ENCODE measurements at places on chromosomes 1 and 21.

DNA sequence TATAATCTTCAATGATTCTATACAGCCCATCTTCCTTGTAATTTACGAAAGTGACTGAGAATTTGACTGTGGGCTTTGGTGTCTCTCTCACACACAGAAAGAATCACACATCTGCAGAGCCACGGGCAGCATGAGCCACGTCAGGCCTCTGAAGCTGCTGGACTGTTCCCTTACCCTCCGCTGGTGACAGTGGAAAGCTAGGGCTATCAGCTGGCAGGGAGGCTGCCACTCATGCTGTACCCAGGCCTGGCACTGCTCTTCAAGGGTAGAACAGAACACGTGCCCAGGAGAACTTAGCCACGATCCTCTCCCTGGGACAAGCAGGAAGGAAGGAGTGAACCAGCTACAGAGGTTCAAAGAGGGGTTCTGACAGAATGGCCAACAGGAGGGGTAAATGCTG lies 90.7 kb downstream of the JAK1 start:
- DNase-seq: no peak

GRCh38 chr1:51284487-51284954 lies 45.8 kb downstream of the TTC39A start:
- peak; percentile 14 for DNase-seq

DNA sequence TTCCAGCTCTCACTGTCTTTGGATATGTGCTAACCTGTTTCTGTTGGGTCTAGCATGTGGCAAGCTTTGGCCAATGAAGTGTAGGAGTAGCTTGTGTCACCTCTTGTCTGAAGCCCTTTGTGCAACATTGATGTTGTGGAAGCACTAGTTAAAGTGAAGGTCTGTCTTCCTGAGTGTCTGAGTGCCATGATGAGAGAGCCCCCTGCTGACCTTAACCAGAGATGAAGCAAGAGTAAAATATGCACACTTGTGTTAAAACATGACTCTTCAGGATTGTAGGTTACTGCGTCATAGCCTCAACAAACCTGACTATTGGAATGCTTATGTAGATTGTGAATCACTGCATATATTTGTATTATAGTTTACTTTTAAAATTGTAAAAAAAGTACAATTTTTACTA lies 103.7 kb downstream of the NCAM2 start:
- peak; percentile 82 for DNase-seq

GRCh38 chr1:155463865-155464650 lies 98.5 kb downstream of the ASH1L start:
- no peak for DNase-seq

- no peak for DNase-seq
These were observed 6.1 kb upstream of the PTBP2 start for GRCh38 chr1:96715482-96715881.

DNA sequence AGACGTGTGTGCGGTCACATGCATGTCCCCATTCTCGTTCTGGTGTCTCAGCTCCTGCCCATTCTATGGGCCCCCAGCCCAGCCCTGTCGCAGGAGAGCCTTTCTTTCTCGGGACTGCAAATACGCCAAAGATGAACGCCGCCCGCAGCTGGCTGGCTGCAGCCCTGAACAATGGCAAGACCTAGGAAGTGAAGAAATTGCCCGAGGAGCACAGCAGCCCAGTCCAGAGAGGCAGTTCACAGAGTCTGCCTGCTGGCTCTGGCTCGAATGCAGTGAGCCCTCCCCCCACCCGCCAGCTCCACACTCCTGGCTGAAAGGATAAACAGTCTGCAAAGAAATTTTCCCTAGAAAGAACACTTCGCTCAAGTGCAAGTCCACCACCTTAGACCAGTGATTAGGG lies 23.3 kb downstream of the PAX7 start:
- no peak for DNase-seq

- DNase-seq: no peak
These were observed 8.5 kb upstream of the FYB2 start for GRCh38 chr1:56827711-56828110.

- no peak for DNase-seq
These were observed 142.6 kb downstream of the TTLL7 start for GRCh38 chr1:83856381-83856780.

DNA sequence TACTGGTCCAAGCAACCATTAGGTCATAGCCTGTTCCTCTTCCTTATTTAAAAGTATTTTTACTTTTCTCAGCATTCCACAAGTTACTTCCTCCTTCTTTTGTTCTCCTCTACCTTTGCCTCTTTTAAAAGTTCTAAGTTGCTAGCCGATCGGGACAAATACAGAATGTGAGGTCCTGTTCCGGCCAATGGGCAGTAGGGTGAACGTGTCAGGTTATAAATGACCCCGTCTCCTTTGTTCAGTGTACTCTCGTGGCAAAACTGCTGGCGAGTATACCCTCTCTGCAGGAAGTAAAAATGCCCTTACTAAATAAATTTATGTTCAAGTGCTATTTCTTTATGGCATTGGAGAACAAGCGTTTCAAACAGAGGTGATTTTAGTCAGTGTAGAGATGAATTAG lies 2.5 kb downstream of the ADCY10 start:
- no peak for DNase-seq

DNA sequence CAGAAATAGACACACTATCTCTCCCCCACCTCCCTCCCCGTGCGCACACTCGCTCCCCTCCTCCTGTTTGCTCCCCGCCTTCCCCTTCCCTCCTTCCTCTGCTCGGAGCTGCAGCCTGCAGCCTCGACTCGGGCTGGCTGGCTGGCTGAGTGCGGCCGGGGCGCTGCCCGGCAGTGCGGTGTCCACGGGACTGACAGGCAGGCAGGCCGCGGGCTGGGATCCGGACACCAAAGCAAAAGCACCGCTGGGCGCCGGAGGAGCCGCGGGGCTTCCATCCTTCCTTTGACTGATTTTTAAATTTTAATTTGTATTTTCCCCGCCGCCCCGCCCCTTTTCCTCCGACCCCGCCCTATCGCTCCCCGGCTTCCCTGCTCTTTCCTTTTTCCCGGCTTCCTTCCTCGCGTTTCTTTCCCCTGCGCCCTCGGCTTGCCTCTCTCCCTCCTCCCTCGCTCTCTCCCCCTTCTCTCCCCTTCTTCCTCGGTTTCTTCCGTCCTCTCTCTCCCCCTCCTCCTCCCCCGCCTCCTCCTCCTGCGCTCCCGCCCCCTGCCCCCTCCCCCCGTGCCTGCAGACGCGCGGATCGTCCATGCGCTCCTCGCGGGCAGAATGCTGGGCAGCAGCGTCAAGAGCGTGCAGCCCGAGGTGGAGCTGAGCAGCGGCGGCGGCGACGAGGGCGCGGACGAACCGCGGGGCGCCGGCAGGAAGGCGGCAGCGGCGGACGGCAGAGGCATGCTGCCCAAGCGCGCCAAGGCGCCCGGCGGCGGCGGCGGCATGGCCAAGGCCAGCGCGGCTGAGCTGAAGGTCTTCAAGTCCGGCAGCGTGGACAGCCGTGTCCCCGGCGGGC lies 109.4 kb downstream of the NAV1 start:
- peak; percentile 90 for DNase-seq

- no peak for DNase-seq
These were observed 90.8 kb downstream of the LHX9 start for GRCh38 chr1:198007687-198008607.

DNA sequence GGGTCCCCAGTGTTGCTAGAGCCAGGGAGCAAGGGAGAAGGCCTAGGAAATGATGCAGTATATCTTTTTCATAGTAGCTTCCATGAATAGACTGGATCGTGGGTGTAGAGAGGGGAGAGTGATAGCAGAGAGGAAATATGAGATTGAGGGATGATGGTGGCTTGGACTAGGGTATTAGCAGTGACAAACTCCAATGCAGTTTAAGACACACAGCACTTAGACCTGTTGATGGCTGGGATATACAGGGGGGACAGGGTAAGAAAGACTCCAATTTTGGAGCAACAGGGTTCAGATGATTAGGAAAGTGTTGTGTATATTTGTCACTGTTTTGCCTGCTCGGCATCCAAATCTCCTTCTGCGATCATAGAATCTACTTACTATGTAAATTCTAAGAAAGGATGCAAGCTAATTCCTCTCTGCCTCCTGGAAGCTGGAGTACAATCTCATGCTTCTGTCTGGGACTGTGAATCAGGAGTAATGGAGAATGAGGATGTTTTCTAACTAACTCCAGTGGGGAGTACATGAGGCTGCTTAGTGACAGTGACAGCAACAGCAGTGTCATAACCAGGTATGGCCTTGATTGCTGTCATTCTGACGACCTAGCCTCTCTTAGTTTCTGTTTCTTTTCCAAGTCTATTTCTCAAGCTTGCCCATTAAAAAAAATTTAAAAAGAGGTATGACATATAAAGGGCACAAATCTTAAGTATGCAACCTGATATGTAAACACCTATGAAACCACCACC lies 47.5 kb downstream of the SYDE2 start:
- DNase-seq: no peak

DNA sequence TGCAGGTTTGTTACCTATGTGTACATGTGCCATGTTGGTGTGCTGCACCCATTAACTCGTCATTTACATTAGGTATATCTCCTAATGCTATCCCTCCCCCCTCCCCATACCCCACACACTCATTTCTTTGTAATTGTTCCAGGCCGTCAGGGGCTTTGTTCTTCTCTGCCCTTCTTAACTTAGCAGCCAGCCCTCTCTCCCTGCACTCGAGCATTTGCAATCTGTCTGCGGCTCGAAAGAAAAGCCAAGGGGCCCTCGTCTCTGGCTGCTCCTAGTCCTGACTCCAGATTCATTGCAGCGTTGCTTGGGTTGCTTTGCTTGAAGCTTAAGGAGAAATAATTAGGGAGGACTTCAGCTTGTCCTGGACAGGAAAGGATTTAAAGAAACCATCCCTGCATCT lies 85.7 kb downstream of the ATP1A1 start:
- DNase-seq: no peak

DNA sequence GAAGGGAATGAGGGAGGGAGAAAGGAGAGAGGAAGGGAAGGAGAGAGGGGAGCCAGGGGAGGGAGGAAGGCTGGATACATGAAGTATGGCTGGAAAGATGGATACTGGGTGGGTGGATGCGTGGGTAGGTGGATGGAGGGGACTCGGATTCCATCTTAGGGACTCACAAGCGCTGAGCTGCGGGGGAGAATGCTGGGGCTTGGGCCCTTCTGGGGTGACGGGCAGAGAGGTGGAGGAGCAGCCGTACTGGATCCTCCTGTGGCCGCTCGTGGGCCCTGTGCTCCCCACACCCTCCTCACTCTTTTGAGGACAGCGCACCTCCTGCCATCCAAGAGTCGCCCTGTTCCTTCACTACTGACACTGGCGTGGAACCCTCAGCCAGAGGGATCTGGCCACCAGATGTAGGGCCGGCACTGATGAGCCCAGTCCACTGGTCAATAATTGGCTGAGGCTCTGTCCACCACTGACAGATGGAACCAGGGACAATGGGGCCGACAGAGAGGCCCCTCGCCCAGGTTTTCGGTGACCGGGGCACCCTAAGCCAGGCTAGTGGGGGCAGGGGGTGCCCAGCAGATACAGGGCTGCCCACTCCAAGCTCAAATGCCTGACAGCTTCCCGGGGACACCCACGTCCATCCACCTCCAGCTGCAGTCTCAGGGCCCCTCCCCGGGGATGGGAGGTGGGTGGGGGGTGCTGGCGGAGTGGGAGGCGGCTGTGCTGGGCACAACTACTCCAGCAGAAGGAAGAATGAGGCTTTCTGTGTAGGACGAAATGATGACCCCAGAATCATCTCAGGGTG lies 4.4 kb upstream of the ACTRT2 start:
- DNase-seq: no peak

- DNase-seq: no peak
These were observed 19.2 kb upstream of the GUCA2B start for GRCh38 chr1:42133809-42134526.

- no peak for DNase-seq
These were observed 78.5 kb upstream of the CHRM3 start for GRCh38 chr1:239307886-239308285.

- no peak for DNase-seq
These were observed 17.0 kb downstream of the MRAP start for GRCh38 chr21:32315511-32316281.

DNA sequence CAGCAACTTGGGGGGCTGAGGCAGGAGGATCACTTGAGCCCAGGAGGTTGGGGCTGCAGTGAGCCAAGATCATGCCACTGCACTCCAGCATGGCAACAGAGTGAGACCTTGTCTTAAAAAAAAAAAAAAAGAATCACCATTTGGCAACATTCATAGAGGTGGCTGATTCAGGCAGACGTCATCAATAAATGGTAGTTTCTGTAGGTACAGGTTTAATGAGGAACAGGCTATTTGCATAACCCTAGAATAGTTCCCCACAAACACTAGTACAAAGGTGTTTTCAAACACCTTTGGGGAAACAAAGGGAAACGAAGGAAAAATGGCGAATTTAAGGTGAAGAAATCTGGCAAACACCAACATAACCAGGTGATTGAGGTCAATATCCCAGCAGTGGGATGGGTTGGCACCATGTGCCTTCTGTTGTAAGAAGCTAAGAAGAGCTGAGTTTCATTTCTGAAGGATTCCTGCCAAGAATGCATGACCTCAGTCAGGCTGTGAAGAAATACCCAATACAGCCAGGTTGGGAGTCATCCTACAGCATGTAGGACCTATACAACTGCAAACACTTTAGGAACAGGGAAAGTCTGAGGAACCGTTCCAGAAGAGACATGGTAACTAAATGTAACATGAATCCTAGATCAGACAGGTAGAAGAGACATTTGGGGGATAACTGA lies 5.6 kb downstream of the LPAR3 start:
- DNase-seq: no peak

- DNase-seq: no peak
These were observed 70.6 kb upstream of the PUM1 start for GRCh38 chr1:31135973-31136600.

- no peak for DNase-seq
These were observed 4.2 kb upstream of the PTPN22 start for GRCh38 chr1:113875714-113876113.

GRCh38 chr1:115529216-115529897 lies 112.4 kb upstream of the VANGL1 start:
- peak; percentile 21 for DNase-seq

GRCh38 chr1:161061419-161061818 lies 8.3 kb downstream of the ARHGAP30 start:
- no peak for DNase-seq

GRCh38 chr1:244326757-244327156 lies 125.0 kb downstream of the ADSS2 start:
- peak; percentile 56 for DNase-seq

DNA sequence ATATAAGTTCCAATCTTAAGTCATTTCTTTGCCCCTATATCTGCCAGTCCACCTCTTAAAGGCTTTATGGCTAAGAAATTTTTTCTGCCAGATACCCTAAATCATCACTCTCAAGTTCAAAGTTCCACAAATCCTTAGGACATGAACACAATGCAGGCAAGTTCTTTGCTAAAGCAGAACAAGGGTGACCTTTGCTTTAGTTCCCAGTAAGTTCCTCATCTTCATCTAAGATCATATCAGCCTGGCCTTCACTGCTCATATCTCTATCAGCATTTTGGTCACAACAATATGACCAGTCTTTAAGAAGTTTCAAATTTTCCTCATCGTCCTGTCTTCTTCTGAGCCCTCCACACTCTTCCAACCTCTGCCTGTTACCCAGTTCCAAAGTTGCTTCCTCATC lies 402.2 kb upstream of the RUNX1 start:
- DNase-seq: no peak

- DNase-seq: no peak
These were observed 746 bp downstream of the MACF1 start for GRCh38 chr1:39205102-39205780.

Data from NCI-H1417 (cell line).